ENCODE measurements at places on chromosomes 7 and 10.

- DNase-seq = peak; percentile 76
Observed at GRCh38 chr7:157411580-157411979, 74.8 kb downstream of the DNAJB6 start.

GRCh38 chr10:122121059-122121458 lies 132.1 kb downstream of the TACC2 start:
- DNase-seq = no peak

GRCh38 chr7:41439515-41439879 lies 263.4 kb downstream of the INHBA start:
- no peak for DNase-seq

- DNase-seq = no peak
Observed at GRCh38 chr10:31677195-31678138, 251.2 kb downstream of the ARHGAP12 start.

DNA sequence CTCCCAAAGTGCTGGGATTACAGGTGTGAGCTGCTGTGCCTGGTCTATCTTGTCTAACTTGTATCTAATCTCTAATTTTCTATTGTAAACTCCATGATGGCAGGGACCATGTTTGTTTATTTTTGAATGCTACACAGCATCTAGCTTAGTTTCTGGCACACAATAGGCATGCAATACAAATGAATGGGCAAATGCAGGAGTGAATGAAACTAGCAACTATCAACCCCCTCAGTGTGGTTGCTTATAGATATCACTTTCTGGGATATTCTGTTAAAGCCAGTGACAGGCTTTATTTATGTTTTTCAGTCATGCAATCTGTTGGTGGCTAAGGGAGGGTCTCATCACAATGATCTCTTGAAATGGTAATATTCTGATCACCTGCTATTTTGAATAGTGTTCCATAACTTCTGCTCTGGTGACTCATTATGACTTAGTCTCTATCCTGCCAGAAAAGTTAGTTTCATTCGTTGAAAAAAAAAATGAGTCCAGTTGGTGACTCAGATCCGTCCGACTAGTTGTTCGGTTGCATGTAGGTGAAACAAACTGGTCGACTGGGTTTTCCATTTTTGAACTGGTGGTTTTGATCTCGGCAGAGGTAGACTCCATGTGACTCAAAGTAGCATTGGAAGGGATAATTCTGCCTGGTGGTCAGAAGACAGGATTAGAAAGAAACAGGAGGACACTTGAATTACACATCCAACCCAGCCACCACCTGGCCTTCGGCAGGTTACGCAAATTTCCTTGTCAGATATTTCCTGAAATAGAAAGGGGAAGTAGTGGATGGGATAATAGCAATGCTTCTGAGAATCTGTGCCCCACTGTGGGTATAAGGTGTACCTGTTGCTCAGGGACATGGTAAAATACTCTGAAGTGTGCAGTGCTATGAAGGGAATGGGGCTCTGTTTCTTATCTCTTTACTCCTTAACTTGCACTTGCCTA lies 76.8 kb downstream of the GATA3 start:
- DNase-seq = peak; percentile 64

Measured in activated T-cell treated with anti-CD3 and anti-CD28 coated beads, Interleukin-2, amount 50 U/mL, for 48 hours (primary cell).